ENCODE measurements at places on chromosomes 13 and 19.

- DNase-seq: no peak
Observed at GRCh38 chr13:94305934-94306333, 173.5 kb downstream of the DCT start.

DNA sequence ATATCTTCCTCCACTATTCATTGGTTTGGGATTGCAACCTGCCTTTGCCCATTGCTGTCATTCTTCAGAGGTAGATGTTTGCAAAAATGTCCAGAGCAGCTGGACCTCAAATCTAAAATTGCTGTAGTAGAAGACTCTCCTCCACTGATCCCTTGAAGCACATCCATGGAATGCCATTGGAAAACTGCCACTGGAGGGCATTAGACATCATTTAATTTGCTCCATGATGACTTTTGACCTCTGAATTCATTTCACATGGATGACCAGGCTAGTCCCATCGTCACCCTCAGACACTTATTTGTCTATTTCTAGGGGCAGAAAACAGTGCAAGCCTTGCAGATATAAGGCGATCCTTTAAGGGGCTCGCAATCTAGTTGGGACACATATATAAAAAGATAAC, 33.9 kb upstream of the FLT1 start:
- no peak for DNase-seq

GRCh38 chr19:16337809-16338469, 13.3 kb downstream of the KLF2 start:
- DNase-seq: no peak

DNA sequence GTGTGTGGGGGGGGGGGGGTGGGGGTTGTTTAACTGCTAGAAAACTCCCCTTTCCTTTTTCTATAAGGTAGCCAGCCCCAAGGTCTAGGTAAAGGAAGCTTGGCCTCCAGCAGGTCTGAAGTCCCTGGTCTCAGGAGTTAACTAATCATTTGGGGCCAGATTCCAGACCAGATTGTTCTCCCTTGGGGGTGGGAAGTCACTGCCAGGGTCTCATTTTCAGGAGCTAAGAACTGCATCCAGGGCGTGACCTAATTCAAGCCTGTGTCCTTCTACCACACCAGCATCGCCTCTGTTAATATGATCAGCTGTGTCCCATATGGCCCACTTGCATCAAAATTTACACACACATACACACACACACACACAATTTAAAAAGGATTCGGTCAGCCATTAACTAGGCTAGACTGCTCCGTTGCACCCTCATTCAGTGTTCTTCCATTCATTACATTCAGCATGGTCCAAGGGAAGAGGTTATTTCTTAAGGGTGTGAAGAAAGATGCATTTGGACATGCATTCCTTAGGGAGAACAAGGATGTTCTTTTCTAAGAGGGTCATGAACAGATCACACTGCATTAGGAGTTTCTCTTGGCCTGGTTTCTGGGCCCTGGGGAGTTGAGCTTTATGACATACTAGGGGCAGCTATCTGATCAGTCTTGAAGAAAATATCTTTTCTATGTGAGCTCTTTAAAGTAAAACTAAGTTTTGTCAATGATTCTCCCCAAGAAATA, 91.0 kb downstream of the FGF14 start:
- no peak for DNase-seq

DNA sequence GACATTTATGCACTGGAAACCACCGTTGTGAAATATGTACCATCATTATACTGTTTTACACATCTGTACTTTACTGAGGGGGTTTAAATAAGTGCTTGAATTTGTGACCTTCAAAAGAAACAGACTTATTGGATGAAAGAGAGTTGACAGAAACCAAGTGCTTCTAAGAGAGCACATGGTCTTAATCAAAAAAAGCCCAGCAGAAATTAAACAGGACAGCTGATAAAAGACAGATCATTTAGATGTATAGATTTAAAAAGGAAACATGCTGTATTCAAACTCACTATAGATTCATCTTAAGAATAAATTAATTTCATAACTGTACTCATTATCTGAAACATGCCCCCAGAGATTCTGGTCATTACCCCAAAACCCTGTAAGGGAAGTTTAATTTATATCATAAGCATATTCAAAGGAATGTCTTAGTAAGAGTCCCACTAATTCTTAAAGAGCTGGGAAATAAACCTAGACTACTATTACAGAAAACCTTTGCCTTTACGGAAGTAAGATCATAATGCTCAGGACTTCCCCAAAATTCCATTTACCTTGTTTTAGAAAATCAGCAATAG, 421.8 kb downstream of the DCT start:
- no peak for DNase-seq

GRCh38 chr19:8004723-8005513, 523 bp downstream of the ELAVL1 start:
- no peak for DNase-seq

- DNase-seq: no peak
Observed at GRCh38 chr19:46892252-46893179, 31.7 kb downstream of the ARHGAP35 start.

- DNase-seq: no peak
Observed at GRCh38 chr13:74406420-74406819, 272.2 kb upstream of the KLF12 start.

- DNase-seq: no peak
Observed at GRCh38 chr13:20397896-20398295, 127.8 kb downstream of the CRYL1 start.

DNA sequence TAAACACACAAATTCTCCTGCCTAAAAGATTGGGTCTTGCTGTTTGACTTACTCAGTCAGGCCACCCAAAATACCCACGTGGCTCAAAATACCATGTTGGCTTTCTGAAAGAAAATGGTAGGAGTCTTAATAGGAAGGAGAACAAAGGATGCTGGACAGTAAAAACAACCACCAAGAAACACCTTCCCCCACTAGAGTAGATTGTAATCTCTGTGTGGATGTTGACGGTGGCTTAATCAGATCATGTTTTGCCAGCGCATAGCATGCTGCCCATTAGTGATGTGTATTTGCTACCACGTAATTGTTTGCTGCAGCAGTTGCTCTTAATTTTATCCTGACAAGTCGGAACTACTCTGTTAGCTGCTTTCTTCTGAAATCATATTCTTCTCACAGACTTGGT, 1229.3 kb upstream of the SLC10A2 start:
- no peak for DNase-seq

DNA sequence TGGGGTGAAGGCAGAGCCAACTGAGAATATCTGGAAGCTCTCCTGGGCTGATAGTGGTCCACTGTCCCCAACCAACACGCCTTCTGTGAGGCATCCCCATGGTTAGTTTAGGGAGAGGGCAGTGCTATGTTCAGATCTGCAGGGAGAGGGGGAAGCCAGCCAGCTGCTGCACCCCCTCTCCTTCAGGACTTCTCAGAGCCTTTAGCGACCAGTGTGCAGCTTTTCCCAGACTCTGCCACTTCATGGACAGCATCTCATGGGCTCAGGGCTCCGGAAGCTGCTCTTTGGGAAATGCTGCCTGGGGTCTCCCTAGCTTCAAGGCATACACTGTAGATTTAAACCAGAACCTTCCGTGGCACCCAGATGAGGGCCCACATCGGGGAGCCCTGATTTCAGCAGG, 33.5 kb downstream of the TMED1 start:
- DNase-seq: no peak

DNA sequence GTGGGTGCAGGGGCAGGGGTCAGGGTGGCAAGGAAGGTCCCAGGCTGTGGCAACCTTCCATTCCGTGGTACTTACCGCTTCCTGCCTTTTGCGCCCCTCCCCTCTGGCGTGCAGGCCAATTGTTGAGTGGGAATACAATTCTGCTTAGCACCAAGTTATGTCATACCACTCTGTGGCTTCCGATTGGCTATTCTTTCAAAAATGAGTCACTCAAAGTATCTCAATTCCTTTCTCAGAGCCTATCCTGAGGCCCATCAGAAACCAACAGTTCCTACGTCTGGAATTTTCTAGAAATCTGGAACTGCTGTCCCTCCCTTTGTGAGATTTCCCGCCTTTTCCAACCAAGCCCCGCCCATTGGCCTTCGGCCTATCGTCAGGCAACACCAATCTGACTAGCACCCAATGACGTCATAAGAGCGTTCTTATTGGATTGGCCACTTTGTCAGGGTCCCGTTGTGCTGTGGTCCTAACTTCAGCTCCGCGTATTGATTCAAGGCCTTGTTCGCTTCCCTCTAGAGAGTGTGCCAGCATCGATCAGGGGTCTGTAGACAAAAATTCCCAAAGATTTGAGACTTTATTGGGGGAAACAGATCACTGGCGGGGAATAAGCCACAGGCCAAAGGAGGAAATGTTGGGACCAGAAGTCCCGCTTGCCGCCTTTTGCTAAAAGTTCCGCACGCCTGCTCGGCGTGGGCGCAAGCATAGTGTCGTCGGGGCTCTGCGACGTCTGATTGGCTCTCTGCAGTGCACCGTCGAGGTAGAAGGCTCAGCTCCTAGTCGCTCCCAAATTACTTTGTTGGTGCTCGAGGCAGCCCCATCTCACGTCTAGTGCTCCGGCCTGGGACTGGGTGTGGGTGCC, 11.7 kb downstream of the NTN5 start:
- DNase-seq: no peak

GRCh38 chr19:55459551-55459949, 1.9 kb downstream of the ISOC2 start:
- DNase-seq: no peak

DNA sequence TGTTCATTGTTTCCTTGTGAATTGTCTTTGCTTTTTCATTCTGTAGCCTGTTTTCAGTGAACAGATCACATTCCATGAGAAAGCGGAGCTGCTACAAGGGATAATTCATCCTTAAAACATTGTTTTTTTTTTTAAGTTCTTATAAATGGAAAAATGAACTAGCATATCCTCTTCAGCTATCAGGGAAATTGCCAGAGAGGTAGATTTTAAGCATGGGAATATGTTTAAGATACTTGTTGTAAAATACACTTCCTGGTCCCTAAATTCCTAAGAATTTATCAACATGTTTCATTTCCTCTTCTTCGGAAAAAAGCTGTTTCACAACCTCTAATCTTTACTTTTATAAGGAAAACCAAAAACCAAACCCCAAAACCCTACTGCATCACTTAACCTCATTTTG, 238.0 kb downstream of the POSTN start:
- DNase-seq: no peak

- no peak for DNase-seq
Observed at GRCh38 chr13:51207881-51208280, 14.3 kb upstream of the FAM124A start.

DNA sequence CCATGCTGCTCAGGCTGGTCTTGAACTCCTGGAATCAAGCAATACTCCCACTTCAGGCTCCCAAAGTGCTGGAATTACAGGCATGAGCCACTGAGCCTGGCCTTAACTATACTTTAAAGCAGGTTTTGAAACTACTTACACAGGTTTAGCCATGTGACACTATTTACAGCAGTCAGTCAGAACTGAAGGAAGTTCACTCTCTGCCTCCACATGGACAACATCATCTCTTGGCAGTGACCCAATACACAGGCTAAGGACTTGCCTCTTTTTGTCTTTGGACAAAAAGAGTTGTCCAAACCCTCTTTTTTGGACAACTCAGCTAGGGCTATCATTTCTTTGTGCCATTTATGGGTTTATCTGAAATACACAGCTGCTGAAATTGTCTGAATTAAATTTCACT, 89.0 kb upstream of the CLDN10 start:
- no peak for DNase-seq

DNA sequence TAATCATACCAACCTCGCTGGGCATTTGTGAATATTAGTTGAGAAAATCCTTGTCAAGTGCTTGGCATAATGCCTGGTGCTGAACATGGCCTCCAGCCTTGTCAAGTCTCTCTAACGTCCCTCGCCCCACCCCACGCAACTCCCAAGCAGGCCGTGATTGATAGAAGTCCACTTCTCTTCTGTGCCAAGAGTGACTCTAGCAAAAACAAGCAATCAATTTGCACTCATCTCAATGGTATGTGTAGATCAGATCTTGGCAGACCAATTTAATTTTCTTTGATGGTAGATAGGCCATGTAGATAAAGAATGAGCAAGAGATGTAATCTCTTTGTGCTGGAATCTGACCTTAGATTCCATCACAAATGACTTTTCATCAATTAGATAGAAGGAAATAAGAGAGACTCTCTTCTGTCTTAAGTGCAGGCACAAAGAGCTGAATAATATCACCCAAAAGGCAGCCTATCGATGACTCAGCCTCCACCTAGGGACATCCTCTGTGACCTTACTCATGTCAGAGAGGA, 31.0 kb upstream of the KATNAL1 start:
- DNase-seq: peak; percentile 10

GRCh38 chr13:55091172-55091571, 2049.5 kb upstream of the PRR20A start:
- DNase-seq: no peak

- DNase-seq: no peak
Observed at GRCh38 chr13:61960981-61961380, 545.3 kb upstream of the PCDH20 start.

DNA sequence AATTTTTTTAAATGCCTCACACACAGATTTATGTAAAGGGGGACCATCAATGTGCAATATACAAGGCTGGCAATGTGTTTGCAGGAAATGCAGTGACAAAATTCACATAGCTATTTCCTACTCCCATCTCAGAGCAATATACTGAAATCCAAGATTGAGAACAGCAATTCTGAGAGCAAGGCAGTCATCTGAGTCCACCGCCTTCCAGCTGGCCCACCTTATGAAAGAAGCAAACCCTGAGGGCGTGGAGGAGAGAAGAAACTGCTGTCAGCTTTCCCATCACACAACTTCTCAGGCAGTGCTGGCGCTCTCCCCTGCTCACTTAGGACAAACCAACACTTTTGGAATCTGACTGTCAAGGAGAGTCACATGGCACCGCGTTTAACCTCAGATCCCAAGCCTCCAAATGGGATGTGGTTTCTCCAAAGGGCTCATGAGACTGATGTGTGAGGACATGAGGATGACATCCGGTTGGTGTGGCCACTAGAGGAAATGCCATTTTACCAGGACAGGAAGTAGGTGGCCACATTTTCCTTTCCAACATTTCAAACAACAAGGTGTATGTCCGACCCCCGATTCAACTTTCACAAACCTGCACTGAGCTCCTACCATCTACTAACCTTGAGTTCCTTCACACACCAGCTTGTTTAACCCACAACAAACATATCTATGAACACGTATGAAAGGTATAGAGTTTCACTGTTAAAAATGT, 3.7 kb upstream of the DOCK9 start:
- no peak for DNase-seq

DNA sequence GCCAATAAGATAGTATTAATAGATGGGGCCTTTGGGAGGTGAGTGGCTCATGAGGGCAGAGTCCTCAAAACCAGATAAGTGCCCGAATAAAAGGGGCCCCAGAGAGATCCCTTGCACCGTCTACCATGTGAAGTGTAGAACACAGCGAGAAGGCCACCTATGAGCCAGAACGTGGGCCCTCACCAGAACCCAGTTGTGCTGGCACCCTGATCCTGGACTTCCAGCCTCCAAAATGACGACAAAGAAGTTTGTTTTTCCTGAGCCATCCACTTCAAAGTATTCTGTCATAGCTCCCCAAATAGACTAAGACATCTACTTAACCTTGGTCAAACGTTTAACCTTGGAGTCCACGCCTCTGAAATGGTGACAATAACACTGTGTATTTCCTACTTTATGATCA, 158.1 kb downstream of the EFNB2 start:
- DNase-seq: no peak

- DNase-seq: no peak
Observed at GRCh38 chr13:48431431-48431830, 18.5 kb upstream of the LPAR6 start.
